ENCODE measurements at places on chromosomes 3 and 15.

DNA sequence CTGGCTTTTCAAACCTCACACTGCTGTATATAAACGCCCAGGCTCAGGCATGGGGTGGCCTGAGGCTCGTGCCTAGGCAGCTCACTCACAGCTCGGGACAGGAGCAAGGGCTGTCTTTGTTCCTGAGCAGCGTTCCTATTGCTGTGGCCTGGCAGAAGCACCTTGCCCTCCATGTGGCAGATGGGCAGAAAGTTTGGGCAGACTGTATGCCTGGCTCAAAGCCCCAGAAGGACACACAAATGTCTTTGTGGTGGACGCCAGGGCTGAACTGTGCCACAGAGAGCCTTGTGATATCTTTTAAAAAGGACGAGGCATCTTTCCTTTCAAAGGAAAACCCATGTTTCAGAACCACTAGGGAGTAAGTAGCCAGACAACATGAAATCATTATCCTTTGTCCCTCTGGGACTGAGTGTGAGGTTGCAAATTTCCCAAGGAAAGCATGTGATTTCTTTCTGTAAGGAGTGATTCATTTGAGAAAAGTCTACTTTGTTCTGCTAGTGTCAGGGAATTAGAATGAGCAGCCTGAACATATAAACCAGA, 29.3 kb upstream of the UBE2E1 start:
- DNase-seq = no peak

DNA sequence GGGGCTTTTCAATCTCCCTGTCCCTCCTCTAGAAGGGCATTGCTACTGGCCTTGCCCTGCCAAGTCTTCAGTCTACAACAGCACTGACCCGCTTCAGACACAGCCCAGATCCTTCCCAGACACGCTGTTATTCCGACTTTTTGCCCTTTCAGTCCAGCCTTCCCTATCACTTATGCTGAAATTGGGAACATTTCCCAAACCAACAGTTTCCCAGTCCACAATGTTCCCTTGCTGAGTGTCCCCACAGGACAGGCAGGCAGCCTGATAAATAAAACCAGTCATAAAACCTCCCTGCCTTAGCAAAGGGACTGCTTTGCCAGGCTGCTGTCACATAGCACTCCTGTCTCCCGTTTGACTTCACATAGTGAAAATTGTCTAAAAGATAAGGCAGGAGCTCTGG, 43.5 kb downstream of the GOLGA6L2 start:
- no peak for DNase-seq

DNA sequence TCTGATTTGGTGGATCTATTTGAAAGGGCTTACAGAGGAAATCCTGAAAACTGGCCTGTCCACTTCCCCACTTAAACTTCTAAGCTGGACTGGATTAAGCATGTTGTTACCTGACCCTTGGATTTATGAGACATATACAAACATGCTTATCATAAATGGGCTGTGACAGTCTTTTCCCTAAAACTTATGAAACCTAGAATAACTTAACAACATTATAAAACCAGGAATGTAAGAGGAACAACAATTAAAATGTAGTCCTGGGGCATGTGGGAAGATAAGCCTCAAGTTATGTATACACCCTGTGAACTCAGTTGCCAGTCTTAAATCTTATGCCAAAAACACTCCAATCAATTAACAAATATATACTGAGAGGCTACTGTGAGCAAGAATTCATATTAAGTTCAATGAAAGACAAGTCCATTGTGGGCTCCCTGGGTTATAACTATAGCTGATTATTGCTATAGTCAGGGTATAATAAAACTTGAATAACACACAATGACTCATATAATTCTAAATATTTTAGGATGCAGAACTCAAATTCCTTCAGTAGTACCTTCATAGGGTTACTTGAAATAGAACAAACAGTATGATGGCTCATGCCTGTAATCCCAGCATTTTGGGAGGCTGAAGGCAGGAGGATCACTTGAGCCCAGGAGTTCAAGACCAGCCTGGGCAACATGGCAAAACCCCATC, 87.2 kb upstream of the PPIB start:
- no peak for DNase-seq

DNA sequence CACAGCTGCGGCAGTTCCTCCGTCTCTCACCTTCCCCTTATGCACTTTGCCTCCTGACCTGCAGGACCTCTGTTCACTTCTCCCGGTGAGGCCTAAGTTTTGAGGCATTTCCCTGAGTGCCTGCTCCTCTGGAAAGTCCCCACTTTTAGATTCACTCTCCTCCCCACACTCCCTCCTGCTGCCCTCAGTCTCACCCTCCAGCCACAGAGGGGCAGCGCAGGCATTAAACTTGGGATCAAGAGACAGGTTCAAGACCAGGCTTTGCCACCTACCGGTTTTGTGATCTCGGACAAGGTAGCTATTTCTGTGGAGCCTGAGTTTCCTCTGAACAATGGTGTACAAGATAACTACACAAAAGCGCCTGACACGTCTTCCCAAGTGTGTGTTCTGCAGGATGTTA, 19.4 kb downstream of the SLC6A11 start:
- no peak for DNase-seq
